ENCODE measurements at places on chromosomes 7 and 10.
A peak's percentile ranks its signal among the peaks of the same experiment; 100 is the strongest.

GRCh38 chr10:129030996-129031843 is 435.8 kb upstream of the MGMT start:
- no peak for DNase-seq

- DNase-seq = no peak
These were observed 58.6 kb downstream of the PROSER2 start for GRCh38 chr10:11881477-11882417.

DNA sequence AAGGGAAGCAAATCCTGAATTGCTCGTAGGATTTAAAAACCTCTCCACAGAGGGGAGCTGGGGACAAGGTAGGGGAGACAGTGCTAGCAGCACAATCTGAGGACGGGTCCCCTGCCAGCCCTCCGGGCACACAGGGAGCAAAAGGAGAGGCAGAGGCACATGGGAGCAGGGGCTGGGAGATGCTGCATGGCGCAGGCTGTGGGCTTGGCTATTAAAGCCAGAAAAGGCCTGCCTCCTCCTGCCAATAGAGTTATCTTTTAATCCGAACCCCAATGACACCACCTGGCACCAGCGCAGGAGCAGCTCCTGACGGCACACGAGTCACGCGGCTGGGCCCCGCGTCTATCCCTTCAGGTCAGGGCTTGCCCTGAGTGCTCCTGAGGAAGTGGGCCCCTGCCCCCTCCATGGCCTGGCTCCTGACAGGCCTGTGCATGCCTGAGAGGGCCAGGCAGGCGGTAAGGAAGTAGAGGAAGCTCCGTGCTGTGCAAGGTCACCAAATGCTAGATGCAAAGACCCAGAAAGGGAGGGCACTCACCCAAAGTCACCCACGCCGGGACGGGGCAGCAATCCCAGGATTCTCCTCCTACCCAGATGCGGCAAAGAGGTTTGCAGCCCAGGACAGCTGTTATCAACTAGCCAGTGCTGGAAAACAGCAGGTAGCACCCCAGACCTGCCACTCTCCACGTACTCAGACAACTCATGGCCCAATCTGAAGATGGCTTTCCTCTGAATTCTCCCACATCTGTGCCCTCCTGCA is 28.1 kb downstream of the DLG5 start:
- DNase-seq = peak; percentile 58

DNA sequence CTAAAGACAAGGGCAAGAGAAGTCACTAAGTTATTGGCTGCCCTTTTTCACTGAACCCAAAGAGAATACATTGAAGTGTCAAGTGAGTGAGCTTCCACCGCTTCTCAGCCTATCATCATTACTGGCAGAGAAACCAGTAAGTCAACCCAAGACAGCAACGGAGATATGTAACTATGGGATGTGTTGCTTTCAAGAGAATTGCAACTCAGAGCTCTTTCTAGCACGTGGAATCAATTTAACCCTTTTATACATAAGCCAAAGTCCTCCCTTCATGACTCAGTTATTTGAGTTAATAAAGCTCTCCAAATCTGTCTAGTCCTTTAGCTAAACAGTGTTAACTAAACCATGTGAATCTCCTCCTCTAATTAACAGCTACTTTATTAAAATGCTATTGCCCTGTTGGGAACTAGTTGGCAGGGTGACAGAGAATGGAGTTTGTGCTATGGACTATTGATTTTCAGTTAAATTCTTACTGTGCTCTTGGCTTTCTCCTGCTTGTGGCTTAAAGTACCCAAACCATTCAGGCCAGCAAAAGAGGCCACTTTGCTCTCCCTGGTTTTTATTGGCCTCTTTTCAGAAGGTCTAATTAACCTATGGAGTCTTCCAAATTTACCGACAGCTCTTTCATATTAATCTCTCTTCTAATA is 287.7 kb downstream of the NRG3 start:
- DNase-seq = no peak

DNA sequence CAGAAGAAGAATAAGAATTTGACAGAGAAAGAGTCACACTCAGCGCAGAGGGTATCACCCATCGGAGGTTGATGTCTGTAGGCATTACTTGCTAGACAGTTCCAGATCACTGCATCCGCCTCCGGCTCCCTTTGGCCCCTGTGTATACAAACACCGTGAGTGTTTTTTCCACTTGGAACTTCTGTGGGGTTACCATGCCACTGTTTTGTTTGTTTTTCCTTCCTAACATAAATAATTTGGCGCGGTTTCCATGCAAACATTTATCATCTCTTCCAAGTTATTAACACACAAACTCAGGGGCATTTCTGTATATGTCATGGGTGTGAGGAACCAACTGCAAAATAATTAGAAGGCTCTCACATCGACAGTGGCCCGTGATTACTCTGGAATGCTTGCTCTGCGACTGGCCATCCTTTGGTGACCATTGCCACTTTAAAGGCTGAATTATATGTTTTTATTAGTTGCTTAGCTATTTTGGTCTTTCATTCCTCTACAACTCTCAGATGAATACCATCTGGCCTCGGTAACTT is 612.2 kb upstream of the MKI67 start:
- no peak for DNase-seq

DNA sequence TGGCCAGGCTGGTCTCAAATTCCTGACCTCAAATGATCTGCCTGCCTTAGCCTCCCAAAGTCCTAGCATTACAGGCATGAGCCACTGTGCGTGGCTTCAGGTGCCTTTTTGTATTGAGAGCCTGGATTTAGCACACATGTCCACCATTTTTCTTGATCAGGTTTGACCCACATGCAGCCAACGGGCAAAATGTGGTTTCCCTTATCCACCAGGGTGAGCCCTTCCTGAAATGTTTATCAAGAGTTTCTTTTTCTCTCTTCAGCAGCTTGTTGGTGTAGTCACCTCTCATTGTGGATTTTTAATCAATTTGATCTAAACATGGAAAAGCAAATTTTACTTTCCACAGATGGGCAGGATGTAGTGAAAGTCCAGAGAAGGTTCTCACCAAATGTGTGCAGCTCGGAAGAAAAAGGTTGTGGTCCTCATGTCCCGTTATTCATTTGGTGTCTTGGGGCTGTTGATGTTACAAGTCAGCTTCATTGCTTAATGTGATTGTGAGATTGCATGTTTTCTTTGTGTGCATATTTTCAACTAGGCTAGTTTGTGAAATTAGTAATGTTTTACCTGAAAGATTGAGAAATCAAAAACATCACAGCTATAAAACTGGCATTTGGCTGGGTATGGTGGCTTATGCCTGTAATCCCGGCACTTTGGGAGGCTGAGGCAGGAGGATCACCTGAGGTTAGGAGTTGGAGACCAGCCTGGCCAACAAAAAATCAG is 28.9 kb downstream of the GUSB start:
- no peak for DNase-seq

- no peak for DNase-seq
These were observed 504.1 kb downstream of the PLXNA4 start for GRCh38 chr7:132072165-132072564.

- peak; percentile 25 for DNase-seq
These were observed 38.7 kb upstream of the HMX3 start for GRCh38 chr10:123097039-123097438.

DNA sequence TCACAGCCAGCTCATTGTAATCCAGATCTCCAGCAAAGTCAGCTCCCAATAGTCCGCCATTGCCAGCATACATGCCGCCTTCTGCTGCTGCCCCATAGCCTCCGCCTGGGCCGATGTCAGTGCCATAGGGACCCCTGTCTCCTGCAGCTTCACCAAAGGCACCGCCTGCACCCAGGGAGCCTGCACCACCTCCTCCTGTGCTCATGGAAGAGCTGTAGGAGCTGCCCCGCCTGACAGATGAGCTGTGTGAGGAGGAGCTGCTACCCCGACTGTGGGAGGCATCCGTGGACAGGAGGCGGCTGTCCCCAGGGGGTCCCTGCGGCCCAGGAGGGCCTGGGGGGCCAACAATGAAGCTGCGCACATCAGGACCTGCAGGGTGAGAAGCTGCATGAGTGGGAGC is 51.7 kb downstream of the COL17A1 start:
- DNase-seq = no peak

GRCh38 chr7:91107460-91107859 is 156.8 kb upstream of the FZD1 start:
- DNase-seq = no peak

GRCh38 chr7:153943861-153944260 is 108.3 kb upstream of the DPP6 start:
- DNase-seq = no peak

DNA sequence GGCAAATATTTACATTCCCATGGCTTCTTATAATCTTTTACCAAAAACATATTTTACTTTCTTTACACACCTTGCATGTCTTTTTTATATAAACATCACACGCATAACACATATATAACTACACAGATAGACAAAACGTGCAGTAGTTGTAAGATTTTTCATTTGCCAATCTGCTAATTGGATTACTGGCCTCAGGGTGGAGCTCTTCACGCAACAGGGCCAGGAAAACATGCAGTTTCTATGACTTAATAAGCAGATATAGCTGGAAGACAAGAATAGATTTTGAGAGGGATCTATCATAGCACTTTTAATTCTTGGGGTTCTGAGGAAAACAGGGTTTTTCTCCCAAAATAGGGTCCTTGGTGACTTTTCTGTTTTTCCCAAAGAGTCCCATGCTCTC is 12.7 kb downstream of the ACADSB start:
- no peak for DNase-seq

- DNase-seq = no peak
These were observed 36.8 kb upstream of the HABP2 start for GRCh38 chr10:113516061-113516460.

DNA sequence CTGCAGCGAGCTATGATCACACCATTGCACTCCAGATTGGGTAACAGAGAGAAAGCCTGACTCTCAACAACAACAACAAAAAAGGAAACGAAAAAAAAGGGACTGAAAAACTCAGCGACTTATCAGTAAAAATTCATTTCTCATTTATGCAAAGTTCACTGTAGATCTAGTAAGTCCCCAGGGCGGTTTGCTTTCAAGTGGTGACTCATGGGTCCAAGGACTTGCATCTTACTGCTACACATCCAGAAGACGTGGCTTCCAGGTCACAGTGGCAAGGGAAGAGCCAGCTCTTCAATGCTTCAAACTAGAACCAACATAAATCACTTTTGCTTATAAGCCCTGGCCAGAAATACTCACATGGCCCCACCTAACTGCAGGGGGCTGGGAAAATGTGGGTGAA is 178.3 kb upstream of the AUTS2 start:
- DNase-seq = no peak

DNA sequence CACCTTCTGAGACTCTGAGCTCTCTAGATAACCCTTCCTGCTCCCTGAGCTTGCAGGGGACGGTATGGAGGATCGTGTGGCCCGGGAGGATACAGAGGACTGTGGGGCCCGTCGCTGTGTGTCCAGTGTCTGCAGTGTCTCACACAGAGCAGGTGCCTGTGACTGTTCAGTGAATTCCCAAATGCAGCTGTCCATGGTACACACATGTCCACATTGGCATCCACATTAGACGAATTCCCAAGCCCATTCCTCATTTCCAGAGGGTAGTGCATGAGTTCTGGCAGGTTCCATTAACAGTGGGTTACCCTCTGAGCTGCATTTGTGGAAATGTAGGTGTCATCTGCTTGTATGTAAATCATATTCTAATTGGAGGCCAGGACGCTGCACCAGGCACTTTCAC is 39.5 kb downstream of the WDFY4 start:
- no peak for DNase-seq

DNA sequence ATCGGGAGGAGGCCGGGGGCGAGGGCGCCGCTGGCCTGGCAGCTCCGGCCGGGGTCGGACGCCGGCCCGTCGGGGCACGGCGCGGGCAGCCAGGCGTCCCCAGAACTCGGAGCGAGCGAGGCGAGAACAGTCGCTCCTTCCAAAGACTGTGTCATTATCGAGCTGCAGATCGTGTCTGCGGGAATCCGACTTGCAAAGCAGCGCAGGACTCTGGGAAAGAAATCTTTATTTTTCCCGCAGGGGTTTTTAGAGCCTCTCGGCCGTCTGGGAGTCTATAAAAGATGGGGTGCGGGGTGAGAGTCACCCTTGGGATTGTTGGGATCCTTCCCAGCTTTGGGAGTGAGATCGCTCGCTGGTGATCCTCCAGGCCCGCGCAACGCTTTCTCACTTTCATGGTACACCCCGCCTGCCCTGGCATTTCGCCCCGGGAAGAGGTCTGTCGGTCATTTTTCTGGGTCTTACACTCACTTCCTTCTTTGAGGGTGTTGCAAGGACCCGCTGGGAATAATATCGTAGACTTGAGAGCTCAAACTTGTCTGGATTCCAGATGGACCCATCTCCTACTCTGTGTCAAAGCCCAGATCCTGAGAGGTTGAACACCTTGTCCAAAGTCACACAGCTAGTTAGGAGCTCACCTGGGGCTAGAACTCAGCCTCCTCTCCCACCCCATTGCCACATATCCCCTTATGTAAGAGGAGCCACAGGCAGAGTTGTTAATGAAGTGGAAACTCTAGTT is 1.0 kb downstream of the UBTD1 start:
- DNase-seq = peak; percentile 37

GRCh38 chr10:86871563-86872183 is 85.7 kb downstream of the MMRN2 start:
- no peak for DNase-seq

DNA sequence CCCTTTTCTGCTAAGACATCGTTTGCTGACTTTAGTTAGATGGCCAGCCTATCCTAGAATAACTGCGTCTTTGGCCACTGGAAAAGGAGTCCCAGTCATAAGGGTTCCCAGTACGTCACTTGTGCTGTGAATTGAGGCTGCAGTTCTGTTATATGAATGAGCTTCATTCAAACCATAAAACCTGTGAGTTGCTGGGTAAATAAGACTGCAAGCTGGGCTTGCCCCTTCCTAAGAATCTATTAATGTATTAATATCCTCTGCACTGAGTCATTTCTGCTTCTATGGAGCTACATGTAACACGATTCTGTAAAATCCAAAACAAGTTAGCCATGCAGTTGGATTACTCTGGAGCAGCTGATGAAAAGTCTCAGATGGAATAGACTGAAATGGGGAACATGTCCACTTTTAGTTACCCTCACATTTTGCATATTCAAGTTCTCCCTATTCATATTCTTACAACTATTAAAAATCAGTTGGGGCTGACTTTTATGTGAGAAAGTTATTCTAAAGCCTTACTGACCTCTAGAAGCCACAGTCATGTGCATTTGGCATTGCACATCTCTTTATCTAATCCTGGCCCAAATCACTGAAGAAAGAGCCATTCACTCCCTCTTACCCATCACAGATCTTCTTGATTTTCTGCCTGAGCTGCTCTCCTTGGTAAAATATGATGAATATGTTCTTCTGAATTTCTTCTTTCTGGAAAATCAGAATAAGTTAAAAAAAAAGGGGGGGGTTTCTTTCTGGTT is 41.8 kb upstream of the TMEM213 start:
- DNase-seq = peak; percentile 54

- no peak for DNase-seq
These were observed 178.0 kb downstream of the IPMK start for GRCh38 chr10:58089739-58090138.

DNA sequence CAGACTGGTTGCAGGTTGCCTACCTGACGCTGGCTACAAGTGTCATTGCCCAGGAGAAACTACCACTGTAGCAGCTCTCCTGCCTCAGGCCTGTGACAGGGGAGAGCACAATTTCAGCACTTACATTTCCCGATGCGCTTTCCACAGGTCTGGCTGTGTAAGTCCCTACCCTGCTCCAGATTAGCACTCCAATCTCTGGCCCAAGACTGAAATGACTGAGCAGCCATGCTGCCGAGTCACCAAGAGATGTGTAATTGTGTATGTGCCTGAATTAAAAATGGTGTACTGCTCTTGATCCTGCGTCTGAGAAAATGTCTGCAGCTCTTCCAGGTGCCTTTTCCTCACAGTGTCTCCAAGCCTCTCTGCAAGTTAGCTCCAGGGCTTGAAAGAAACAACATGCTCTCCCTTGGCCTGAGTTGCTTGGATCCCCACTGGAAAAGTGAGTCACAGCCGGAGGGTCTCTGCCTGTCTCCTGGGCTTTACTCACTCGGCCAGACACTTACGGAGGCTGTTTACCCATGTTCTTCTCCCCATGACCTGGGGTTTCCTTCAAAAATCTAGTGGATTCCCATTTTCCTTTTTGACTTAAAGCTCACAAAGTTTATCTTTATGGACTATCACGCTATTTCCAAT is 1001.7 kb upstream of the KCND2 start:
- DNase-seq = no peak
